ENCODE measurements at places on chromosomes 11 and 22. TPM values are rescaled to one million over a fixed set of nuclear protein-coding genes. Genes with fewer than 3 reads are reported as not detected.

- no peak for DNase-seq
Observed at GRCh38 chr11:74669211-74670160, 61.7 kb downstream of the CHRDL2 start.

- no peak for DNase-seq
Observed at GRCh38 chr11:66476841-66477251, 3.4 kb upstream of the DPP3 start.

DNA sequence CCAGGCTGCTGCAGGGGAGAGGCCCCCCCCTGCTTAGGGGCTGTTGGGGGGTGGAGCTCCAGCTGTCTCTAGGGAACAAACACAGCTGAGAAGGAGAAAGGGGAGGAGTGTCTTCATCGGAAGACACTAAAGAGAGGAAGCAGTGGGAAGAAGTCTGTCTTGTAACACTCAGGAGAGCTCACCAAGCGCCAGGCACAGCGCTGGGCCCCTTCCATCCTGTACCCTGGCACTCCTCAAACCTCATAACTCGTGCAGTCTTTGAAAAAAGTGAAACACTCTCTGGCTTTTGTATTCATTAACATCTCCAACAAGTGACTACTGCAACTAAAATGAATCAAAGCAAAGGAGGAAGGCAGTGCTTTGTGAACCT is 67.4 kb upstream of the PRDM11 start:
- no peak for DNase-seq

GRCh38 chr11:102760344-102761035 is 19.9 kb downstream of the MMP10 start:
- DNase-seq: no peak

DNA sequence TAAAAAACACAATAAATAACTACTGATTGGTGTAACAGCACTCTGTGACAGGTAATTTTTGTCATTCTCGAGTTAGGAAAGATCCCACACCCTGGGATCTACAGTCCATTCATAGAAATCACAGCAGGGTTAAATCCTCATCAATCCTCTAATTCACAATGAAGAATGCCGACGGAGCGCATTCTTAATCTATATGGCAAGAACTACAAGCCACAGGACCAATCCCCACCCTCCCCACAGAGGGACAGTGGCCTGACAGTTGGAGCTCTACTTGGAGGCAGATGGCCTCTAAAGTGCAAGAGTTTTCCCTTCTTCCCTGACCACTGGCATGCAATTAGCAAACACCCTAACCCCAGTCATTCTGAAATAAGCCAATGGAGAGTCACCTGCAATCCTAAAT is 34.2 kb downstream of the TCF20 start:
- DNase-seq: no peak

DNA sequence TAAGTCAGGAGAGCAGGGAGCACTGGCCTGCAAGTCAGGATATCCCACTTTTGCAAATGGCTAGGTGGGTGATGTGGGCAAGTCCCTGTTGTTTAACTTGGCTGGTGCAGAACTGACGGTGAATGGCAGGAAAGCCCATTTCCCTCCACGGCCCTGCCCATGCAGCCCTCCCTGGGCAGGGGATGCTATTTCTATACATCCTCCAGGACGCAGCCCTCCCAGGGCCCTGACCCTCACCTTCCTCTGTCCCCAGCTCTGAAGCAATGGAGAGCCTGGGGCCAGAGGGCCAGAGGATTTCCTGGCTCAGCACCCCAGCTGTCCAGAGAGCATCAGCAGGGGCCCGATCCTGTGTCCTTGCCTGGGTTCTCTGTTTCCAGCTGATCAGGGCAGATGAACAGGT is 91.3 kb downstream of the TSPAN18 start:
- DNase-seq: no peak

GRCh38 chr11:105000797-105001196 is 22.2 kb downstream of the CASP5 start:
- no peak for DNase-seq

DNA sequence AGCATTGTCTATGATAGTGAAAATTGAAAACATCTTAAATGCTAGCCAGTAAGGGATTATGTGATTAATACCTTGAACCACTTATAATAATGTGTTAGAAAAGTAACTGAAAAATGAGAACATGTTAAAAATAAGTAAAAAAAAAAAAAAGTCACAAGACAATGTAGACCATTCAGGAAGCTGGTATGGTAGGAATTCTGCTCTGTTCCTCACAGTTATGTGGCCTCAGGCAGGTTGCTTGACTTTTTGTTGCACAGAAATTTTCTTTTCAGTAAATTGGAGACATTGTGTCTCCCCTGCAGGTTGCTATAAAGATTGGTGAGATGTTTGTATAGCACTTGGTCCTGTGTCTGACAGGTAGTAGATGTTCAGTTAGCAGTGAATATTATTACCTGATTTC is 17.3 kb upstream of the PLET1 start:
- DNase-seq: no peak

- DNase-seq: no peak
Observed at GRCh38 chr11:73156686-73157085, 14.6 kb upstream of the FCHSD2 start.

Gene DDI1
- total RNA-seq: not detected

Gene OR52I1
- not detected for total RNA-seq

Gene FOXRED2
- total RNA-seq: 9.0 TPM

Gene NELL1
- total RNA-seq: not detected
